ENCODE measurements at places on chromosomes 1 and 21.

DNA sequence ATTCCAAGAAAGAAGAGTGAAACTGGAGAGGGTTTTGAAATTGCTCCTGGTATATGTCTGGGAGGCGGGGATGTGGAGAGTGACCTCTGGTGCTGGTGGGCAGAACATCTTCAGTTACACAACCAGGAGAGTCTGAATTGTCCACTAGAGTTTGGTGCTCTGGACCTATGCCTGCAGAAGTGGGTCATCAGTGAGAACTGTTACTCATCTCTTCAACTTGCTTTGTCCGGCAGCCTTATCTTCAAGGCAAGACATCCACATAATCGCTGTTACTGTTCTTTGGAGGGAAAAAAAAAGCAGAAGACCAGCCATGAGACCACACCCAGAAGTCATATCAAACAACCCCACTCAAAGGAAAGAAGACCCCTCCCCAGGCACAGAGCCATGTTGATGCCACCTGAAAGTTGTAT, 14.9 kb downstream of the SH2D1B start:
- no peak for DNase-seq

DNA sequence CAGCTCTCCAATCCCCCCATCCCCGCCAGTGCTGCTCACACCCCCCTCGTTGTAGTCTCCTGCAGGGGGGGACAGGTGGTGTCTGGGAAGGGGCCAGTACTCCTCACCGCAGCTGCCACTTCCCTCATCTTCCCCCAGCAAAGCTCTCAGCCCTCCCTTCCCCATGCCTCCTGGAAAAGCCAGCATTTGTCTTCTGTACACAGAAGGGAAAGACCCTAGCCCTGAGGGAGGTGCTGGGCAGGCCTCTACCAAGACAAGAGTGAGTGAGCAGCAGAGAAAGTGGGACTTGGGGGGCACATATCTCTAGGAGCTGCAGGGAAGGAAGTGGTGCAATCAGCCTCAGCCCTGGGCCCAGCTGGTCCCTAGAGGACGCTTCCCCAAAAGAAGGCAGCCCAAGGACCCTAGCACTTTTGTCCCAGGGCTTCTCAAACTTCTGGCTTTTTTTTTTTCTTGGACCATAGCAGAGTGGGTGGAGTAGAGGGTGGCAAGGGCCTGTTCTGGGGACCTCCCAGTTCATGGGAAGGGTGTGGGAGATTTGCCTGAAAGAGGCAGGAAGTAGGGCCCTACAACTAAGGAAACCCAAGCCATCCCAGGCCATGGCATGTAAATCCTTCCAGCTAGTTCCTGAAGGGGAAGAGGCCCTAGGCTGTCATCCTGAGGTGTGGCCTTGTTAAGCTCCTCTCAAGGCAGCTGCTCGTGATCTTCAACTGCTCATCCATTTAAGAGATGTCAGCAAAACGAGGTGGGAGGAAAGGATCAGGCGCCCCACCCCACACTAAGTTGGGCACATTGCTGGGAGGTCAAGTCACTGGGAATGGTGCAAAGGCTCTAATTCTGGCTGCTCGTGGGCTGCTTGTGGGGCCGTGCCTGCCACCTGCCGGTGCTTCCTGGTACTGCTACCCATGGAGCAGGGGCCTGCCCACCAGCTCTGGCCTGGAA, 12.6 kb downstream of the ZC3H12A start:
- peak; percentile 76 for DNase-seq

- DNase-seq, result no peak
Measured at GRCh38 chr1:239276051-239276450, 110.3 kb upstream of the CHRM3 start.

- no peak for DNase-seq
Measured at GRCh38 chr1:211741116-211741515, 65.7 kb upstream of the NEK2 start.

DNA sequence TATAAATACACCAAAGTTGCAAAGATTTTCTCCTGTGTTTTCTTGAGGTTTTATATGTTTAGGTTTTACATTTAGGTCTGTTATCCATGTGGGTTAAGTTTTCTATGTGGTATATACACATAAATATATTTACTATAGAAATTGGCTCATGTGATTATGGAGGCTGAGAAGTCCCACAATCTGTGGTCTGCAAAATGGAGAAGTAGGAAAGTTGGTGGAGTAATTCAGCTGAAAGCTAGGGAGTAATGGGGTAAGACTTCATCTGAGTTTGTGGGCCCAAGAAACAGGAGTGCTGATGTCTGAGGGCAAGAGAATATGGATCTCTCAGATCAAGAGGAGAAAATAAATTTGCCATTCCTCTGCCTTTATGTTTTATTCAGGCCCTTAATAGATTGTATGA, 146.0 kb downstream of the GPATCH2 start:
- DNase-seq, result no peak

DNA sequence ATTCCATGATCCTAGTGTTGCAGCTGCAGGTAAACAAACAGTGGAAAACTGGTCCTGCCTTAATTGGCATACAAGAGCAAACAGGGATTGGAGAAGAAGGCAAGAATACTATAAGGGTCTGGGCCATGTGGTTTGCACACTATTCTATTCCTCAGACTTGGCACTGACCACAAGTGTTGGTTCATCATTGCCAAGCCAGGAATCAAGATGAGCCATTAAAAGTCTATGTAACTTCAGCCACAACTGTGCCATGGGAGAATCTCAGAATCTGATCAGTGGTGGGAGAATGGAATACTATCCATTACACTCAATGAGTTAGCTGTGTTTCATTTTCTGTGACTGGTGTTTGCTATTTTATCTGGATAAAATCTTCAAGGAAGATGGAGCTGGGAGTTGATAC, 26.2 kb upstream of the FCER1A start:
- DNase-seq, result no peak

Measured in posterior cingulate gyrus (tissue), 11 donors.